ENCODE measurements at places on chromosomes 5 and 9. TPM values are rescaled to one million over a fixed set of nuclear protein-coding genes. Genes with fewer than 3 reads are reported as not detected.

DNA sequence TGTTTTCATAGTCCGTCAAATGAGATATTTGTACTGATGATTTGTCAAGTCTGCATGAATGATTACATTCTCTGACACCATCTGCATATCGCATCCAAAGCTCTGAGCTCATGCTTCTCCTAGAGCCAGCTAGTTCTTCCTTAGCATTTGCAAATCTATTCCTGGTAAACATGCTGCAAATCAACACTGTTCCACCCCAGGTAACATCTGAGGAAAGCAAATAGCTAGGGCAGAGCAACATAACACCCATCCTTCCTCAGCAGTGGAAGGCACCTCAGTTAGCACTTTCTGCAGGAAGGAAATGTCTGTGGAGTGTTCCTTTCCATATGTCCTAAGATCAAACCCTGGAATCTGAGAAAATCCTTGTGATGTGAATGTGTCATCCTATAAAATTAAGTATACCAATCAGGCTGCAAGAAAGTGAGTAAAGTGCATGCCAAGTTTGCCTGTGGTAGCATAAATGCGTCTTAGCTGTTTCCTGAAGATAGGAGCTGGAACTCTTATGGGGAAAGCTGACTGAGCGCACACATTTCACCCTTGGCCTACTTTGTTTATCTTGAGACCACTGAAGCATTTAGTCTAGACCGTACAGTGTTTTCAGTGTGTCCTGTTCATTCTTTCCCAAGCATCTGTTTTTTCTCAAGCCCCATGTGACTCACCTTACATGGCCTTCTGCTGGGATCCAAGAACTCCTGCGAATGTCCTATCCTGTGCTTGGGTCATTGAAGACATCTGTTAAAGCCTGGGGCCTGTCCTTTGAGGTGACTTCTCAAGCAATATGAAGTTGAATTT lies 50.9 kb upstream of the STARD4 start:
- DNase-seq = no peak

- no peak for DNase-seq
Observed at GRCh38 chr5:13359344-13359743, 585.1 kb downstream of the DNAH5 start.

GRCh38 chr9:125262294-125262991 lies 817 bp downstream of the GAPVD1 start:
- DNase-seq = no peak

DNA sequence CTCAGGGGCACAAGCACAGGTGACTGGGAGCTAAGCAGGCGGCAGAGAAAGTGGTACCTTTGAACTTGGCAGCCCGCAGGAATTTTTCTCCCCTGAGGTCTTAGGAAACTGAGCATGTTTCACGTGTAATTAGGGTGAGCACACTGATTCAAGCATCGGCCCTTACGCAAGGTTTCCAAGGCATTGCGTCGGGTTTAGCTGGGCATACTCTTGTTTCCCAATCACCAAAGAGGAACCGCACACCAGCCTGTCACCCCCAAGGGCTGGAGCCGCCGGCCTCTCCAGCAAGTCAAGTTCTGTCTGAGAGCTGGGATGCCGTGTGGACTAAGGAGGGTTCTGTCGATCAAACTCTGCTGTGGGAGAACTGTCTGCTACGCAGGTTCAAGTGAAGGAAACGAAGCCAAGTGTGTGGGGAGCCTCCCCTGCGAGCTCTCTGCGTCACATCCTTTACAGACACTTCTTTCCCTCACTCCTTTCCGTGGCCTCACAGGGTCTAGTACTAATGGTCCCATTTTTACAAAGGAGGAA lies 53.0 kb downstream of the ERGIC1 start:
- DNase-seq = peak; percentile 92

- no peak for DNase-seq
Observed at GRCh38 chr5:53167836-53168235, 58.3 kb upstream of the MOCS2 start.

DNA sequence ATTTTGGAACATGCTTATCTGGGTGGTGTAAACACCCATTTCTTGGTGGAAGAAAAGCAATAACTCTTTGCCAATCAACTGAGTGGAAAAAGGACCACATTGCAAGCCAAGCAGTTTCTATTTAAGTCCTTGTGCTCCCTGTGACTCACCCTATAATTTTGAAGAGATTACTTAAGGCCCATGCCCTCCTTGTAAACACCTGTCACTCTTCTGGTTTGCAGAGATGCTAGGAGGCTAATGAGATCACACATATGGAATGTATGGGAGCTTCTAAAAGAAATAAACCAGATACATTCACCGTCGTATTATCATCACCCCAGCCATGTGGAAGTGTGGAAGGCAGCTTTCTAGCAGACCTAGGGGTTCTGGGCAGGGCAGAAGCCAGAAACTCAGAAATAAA lies 337.1 kb downstream of the GADD45G start:
- no peak for DNase-seq

DNA sequence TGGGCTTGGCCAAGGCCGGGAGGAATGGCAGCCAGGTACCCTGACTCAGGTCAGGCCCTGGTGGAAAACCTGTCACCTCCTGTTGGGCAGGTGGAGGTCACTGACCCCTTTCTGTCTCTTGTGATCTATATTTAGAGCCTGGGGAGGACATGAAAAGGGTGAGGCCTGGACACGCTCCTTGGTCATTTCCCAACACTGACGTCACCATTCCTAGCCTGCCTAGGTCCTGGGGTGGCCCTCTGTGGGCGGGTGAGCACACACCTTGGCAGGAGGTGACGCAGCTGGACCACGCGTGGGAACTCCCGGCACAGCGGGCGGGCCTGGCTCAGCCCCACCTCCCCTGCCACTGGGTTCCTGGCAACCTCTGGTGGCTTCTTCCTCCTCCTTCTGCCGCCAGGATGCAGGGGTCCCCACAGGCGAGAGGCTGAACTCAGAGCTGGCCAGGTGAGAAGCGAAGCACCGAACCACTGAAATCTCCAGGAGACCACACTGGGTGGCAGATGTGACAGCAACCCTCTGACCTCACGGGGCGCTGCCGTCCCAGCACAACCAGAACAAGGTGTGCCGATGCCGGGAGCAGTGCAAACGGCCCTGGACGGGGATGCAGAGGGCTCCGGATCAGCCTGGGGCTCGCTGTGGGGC lies 6.4 kb upstream of the RALGDS start:
- DNase-seq = peak; percentile 91

DNA sequence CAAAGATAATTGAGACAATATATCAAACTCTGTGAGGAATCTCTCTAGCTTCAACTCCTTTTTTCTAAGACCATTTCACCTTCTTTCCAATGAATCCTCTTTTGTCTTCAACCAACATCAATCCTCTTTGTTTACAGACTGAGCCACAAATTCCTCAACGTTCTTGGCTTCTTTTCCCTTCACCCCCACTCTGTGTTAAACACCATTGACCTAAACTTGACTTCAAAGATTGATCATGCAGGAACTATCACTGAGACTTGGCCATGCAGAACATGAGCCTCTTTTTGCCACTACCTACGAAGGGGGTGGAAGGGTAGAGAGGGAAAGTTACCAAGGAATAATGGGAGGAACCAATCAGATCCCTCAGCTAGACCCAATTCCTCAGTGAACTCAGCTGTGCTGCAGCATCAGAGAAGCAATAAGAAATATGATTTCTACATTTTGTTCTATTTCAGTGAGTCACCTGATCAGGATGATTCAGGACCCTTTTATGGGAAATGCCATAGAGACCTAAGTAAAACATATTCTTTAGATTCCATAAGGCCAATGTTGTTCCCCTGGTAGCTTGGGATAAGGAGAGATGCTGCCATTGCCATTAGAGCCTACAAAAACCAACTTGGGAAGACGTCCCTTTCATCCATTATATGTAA lies 187.7 kb upstream of the RGMB start:
- DNase-seq = no peak

The ADAMTS12 gene
- 1.5 TPM for total RNA-seq

The SOHLH1 gene
- total RNA-seq = not detected

The PCDHGA10 gene
- total RNA-seq = 2.3 TPM

The BHMT gene
- 899 TPM for total RNA-seq
